ENCODE measurements at places on chromosomes 1 and 21. TPM values are rescaled to one million over a fixed set of nuclear protein-coding genes. Genes with fewer than 3 reads are reported as not detected.

EDN2 gene
- not detected for total RNA-seq

C1orf141 gene
- total RNA-seq, result not detected

TMEM269 gene
- under 0.01 TPM for total RNA-seq

CLCA2 gene
- total RNA-seq, result 7.7 TPM

TMPRSS15 gene
- not detected for total RNA-seq

CYP4Z1 gene
- not detected for total RNA-seq

PKNOX1 gene
- 18.5 TPM for total RNA-seq

UBASH3A gene
- not detected for total RNA-seq

FCN3 gene
- not detected for total RNA-seq

SORT1 gene
- 13.1 TPM for total RNA-seq

IL12RB2 gene
- total RNA-seq, result not detected

PTGFRN gene
- 54.5 TPM for total RNA-seq

ZNF648 gene
- total RNA-seq, result not detected

DBT gene
- total RNA-seq, result 5.8 TPM

LRRC7 gene
- total RNA-seq, result 0.16 TPM

NDC1 gene
- 6.7 TPM for total RNA-seq

BCL10 gene
- total RNA-seq, result 26.8 TPM

C1orf115 gene
- 0.49 TPM for total RNA-seq

Measured in hair follicle dermal papilla cell (primary cell).